ENCODE measurements at places on chromosomes 2 and 18.

- DNase-seq: no peak
Observed at GRCh38 chr2:64467096-64467843, 13.3 kb downstream of the LGALSL start.

DNA sequence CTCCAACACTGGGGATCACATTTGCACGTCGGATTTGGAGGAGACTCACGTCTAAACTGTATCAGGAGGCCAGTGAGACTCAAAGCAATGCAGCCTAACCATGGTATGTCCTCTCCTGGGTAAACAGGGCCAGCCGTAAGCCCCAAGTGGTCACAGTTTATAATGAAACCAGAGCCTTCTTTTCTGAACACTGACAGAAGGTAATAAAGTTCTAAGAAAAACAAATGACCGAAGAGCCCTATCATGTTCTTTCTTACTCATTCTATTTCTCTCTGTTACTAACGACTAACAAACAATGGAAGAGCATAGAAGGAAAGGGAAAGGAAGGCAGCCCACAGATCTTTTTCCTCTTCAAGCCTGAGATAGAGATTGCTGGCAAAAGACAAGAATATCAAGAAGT lies 796.8 kb upstream of the SOX11 start:
- no peak for DNase-seq

DNA sequence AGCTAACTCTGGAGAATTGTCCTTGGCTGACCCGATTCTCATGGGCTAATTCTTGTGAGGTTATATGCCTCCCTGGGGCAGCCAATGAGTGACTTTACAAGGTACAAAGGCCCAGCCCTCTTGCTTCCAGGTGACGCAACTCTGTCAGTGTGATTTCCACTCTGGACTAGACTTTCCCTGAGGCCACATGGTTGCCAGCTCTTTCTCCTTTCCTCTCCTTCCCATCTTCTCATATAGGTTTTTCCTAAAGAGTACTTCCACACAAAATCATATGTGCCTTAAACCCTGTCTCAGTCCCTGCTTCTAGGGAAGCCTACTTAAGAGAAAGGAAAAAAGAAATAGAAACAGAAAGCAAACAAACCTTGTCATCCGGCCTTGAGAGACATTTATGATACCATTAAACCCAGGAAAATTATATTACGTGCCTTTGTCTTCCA lies 226.2 kb upstream of the ZSWIM2 start:
- DNase-seq: no peak

DNA sequence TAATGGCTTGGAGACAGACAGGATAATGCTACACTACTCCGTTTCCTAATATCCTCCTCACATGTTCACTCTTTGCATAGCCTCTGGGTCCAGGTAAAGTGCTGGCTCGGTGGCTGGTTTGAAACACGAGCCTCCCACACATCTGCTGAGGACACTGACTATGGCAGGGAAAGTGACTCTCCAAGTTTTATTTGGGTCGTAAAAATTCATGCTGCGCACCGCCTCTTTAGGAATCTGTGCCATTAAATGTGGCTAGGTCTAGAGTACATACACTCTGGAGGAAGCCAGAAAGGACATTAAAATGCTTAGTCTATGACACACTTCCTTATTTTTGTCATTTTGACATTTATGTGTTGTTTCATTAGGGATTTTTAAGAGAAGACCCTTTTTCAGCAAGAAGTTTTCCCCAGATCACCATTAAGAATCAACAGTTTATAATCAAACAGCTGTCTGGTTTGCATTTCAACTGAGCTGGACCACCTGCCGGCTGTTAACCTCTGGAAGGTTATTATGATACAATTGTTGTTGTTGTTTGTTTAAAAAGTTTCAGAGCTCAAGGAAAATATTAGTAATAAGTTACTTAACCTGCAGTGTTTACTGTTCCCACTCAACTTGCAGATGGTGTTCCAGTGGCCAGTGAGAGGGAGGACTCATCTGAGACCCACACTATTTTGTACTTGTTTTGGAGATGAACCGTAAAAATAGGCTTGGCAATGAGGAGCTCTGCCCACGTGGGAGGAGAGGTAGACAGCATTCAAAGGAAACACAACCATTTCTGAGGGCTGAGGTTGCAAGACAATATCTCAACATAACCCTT lies 443.3 kb upstream of the MEIS1 start:
- no peak for DNase-seq

DNA sequence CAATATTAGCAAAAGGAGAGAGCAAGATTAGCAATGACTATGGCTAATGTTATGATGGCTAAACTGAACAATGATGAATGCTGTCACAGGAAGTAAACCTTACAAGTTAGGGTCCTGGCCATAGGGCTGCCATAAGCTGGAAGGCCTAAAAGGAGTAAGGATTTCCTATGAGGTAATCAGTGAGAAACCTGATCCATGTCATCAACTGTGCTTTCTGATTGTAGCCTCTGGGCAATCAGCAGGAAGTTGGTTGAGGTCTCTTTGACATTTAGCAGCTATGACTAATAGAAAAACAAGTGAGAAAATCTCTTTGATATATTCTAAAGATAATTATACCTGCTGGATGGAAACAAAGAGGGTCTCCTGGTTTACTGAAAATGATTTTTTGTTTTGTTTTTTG lies 193.0 kb downstream of the RAB3GAP1 start:
- no peak for DNase-seq

- no peak for DNase-seq
Observed at GRCh38 chr18:3340682-3341097, 78.8 kb downstream of the MYL12B start.

DNA sequence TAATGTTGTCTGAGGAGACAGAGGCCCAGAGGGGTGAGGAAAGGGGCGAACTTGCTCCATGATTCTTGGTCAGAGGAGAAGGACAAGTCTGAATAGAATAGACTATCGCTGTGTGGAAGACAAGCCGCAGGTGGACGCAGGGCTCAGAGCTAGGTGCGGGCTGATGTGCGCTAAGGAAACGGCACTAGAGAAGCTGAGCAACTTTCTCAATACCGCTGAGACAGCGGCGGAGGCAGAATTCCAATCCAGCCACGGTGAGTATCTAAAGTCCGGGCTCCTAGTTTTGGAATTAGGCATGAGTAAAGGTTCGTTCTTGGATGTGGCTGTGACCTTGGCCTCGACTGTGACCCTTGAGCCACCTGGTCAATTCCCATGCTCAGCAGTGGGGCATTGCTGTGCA lies 47.8 kb downstream of the CAPN13 start:
- DNase-seq: no peak

DNA sequence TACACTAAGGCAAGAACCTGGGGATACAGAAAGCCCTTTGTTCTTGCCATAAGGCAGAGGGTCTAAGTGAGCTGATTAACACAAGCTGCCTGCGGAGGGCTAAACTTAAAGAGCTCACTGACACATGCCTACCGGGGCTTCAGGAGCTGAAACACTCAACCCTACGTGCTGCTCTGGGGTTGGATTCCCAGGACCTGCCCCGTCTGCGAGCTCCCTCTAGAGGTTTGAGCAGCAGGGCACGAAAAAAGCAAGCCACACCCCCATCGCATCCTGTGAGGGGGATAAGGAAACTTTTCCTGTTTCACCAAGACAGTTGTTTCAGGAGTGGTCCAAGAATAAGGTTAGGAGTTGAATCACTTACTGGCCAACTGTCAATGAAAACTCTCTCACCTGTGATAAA lies 562.1 kb downstream of the TMX3 start:
- DNase-seq: no peak

DNA sequence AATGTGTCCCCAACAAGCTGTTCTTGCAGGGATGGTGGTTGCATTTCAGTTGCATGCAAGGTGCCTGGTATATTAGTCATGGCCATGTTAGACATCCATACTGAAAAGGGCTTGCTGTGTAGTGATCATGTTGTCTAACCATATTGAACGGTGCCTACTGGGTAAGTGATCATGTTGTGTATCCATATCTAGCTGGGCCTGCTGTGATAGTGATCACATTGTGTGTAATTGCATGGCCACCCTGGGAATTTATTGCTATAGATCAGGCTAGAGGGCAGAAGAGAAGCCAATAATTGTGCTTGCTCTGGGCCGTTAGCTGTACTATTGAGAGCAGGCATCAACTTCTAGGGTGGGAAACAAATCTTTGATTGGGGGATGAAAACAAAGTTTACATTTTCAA lies 9.8 kb upstream of the EPC2 start:
- no peak for DNase-seq

DNA sequence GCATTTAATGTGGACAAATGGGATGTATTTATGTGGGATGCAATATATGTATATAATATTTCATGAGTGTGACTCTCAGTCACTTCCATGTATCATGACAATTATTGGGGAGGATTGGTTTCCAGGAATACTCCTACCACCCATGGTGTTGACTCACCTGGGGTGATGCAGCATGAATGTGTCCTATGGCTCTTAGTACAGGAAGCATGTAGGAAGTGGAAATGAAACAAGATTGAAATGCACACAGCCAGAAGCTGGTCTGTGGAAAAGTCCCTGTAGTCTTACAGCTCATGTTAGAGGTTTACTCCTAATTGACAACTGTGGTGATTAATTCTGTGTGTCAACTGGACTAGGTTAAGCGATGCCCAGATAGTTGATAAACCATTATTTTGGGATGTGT lies 89.3 kb upstream of the HAAO start:
- peak; percentile 25 for DNase-seq

GRCh38 chr2:84234103-84234502 lies 225.0 kb downstream of the SUCLG1 start:
- DNase-seq: no peak

GRCh38 chr2:54691445-54692135 lies 31.9 kb upstream of the EML6 start:
- no peak for DNase-seq

DNA sequence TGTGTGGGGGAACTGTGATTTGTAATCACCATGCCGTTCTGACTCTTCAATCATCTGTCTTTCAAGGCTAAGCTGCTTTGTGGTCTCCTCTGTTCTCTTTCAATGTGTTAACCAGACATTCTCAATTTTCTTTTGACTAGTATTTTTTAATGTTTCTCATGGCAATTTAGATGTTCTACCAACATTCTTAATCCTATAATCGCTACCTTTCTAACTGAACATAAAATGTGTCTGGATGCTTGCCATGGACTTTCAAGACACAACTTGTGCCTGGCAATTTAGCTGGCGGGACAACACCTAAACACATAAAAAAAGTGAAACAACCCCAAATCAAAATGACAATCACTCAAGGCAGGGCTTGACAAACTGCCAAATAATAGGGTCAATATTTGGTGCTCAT lies 135.0 kb upstream of the ACKR3 start:
- no peak for DNase-seq

DNA sequence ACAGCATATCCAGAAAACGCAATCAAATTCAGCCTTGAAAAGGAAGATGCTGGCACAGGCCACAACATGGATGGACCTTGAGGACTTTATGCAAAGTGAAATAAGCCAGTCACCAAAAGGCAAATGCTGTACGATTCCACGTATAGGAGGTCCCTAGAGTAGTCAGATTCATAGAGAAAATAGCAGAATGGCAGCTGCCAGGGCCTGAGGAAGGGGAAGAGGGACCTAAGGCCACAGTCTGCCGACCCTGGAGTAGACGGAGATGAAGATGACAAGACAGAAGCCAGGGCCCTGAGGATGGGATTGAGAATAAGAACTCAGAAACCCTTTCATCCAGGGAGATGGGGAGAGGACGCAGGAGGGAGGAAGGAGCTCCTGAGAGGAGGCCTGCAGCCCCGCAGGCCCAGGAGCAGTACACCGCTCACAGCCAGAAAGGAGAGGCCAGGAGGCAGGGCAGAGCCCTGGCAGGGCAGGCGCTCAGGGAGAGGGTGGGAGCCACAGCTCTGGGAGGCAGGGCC lies 8.1 kb upstream of the MTERF4 start:
- no peak for DNase-seq

GRCh38 chr18:9066817-9067306 lies 35.6 kb upstream of the NDUFV2 start:
- DNase-seq: no peak

DNA sequence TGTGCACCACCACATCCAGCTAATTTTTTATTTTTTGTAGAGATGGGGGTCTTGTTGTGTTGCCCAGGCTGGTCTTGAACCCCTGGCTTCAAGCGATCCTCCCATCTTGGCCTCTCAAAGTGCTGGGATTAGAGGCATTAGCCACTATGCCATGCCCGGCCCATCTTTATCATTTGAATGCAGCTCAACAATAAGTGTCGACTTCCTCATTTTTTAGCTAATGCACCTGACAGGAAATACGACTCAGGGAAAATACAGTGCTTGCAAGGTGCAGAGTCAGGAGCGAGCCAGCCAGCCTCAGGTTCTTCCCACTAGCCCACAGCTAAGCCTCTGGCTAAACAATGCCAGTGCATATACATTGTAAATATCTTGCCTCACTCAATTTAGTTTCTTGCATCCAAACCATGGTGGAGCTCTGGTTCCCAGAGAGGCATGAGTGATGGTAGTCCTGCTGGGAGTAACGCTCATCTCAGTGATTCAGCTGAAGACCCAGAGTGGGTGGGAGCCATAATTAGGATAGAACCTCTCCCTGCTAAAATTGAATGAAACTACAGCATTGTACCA lies 135.0 kb downstream of the TGIF1 start:
- DNase-seq: no peak

DNA sequence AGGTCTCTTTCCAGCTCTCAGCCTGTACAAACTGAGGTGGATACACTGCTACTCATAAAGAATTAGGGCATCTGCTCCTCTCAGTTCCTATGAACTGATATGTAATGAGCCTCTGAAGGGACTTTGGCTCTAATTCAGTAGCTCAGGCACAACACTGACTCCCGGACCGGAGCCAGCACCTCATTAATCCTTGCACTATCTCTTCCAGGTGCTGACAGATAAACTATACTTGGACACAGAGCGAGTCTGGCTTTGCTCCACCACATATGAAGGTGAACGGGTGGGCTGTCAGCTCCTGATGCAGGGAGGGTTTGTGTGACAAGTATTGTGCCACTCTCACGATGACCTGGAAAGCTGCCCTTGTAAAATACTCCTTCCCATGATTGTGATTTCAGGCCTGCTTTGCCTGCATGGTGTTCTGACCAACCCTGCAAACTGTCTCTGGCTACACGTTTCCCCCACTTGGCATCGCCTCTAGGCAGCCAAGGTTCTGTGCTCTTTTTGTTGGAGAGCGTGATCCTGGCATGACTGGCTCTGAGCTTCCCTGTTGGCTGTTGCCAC lies 111.6 kb upstream of the LMAN1 start:
- no peak for DNase-seq

DNA sequence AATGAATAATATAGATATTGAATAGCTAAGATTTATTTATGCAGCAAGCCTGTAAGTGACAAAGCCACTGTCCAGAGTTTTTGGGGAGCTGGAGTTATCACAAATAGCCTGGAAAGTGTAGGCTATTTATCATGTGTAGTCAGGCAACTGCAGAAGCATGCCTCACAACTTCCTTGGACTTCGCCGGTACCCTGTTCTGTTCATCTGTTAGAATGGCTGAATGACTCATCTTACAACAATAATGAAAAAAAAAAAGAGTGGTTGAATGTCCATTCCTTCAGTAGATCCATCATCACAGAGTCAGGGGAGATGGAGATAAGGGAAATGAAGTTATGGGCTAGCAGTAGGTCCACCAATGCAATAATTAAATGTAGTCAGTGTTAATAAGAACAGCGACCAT lies 24.0 kb upstream of the ATP5MC3 start:
- DNase-seq: no peak
